ENCODE measurements at places on chromosomes 6 and 20.
A peak's percentile ranks its signal among the peaks of the same experiment; 100 is the strongest.

- DNase-seq, result no peak
These were observed 191.7 kb upstream of the BTBD3 start for GRCh38 chr20:11726026-11726425.

DNA sequence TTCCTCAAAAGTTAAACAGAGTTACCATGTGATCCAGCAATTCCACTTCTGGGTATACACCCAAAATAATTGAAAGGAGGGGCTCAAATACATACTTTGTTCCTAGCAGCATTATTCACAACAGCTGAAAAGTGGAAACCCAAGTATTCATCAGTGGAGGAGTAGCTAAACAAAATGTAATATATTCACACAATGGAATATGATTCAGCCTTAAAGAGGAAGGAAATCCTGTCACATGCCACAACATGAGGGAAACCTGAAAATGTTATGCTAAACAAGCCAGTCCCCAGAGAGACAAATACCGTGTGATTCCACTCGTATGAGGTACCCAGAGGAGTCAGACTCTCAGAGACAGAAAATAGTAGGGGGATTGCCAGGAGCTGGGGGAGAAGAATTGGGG is 44.5 kb downstream of the PXDC1 start:
- DNase-seq, result no peak

- DNase-seq, result no peak
These were observed 5.1 kb upstream of the TCEA2 start for GRCh38 chr20:64057628-64058498.

DNA sequence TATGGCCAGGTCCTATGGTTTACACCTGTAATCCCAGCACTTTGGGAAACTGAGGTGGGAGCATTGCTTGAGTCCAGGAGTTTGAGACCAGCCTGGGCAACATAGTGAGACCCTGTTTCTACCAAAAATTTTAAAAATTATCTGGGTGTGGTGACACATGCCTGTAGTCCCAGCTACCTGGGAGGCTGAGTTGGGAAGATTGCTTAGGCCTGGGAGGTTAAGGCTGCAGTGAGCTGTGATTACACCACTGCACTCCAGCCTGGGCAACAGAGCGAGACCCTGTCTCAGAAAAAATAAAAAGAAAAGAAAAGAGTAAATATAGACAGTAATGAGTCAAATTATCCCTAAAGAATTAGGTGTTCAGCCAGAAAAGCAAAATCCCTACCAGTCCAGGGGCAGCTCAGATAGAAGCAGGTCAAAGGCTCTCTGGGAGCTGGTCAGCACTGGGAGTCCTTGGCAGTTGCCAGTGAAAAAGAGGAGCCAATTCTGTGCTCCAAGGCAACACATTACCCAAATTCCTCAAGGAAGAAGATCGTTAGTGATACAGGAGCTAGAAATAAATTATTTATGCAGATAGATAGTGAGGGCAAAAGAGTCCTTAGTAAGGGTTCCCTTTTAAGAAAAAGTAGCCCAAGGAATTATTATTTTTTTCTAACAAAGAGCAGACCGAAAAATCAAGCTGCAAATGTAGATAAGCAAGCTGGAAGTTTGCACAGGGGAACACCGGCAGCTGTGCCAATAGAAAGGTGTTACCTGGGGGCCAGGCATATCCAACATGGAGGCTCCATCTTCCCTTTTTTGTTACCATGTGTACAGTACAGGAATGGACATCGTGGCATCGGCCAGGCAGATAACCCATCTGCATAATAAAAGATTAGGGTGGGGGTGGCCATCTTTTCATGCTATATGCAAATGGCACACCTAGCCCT is 31.4 kb upstream of the SEC63 start:
- DNase-seq, result no peak

- DNase-seq, result no peak
These were observed 1.9 kb downstream of the MRPS18B start for GRCh38 chr6:30619561-30619960.

GRCh38 chr6:126385536-126385935 is 45.6 kb downstream of the CENPW start:
- DNase-seq, result no peak

DNA sequence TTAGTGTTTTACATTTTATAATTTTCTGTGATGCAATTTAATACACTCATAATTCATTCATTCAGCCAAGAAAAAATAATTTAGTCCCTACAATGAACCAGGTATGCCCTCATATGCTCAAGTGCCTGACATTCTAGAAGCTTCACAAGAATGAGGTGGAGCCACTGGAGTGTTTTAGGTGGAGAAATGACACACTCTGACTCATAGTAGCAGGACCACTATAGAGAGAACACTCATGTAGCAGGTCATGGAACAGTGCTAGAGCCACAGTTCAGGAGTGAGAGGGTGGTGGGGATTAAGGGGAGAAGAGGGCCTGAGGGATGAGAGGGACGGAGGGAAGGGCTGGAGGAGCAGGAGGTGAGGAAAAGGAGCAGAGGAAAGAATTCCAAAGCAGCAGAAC is 1.4 kb upstream of the HLA-G start:
- no peak for DNase-seq

DNA sequence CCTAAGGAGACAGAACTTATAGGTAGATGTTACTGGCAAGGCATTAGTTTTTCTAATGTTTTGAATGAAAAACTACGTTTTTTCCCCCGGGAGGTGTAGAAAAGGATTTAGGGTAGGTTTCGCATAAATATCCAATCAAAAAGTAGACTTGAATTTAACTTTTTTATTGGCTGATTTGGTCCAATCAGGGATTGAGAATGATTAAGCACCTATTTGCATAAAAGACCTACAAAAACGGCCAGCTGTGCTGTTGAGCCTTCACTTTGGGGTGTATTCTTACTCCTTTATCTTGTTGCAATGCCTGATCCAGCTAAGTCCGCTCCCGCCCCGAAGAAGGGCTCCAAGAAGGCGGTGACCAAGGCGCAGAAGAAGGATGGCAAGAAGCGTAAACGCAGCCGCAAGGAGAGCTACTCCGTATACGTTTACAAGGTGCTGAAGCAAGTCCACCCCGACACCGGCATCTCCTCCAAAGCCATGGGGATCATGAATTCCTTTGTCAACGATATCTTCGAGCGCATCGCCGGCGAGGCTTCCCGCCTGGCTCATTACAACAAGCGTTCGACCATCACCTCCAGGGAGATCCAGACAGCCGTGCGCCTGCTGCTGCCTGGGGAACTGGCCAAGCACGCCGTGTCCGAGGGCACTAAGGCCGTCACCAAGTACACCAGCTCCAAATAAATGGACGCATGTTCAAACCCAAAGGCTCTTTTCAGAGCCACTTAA is 113.5 kb upstream of the BTN3A2 start:
- no peak for DNase-seq

GRCh38 chr6:24536466-24536865 is 41.7 kb downstream of the ALDH5A1 start:
- no peak for DNase-seq

GRCh38 chr6:2376429-2377355 is 131.3 kb upstream of the GMDS start:
- DNase-seq, result no peak

DNA sequence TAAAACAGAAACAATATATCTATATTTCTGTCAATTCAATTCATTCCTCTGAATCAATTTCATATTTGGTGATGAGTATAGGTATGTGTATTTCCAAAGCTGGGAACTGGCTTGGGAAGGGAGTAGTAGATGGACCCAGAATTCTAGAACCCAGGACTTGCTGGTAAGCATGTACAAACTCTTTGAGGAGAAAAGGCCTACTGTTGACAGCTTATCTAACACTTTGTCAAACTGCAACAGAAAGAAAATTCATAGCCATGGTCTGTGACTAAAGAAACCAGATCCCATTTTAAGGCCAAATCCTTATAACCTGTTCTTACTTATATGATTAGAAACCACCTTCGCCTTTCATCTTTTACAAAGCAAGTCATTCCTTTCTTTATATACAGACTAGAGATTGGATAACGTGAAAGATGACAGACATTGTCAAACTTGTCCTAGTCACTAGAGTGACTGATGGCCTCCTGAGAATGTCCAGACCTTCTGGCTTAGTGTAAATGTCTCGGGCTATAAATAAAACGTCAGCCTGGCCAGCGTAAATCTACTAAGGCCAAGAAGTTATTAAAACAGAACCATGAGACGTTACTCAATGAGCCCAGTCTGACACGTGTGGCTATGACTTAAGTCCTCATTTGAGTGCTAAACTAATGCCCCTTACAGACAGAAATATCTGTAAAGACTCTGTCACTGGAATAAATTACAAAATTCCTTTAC is 152.3 kb downstream of the ALDH8A1 start:
- DNase-seq, result peak; percentile 79

- DNase-seq, result no peak
These were observed 46.6 kb downstream of the AGPAT4 start for GRCh38 chr6:161227004-161227960.

DNA sequence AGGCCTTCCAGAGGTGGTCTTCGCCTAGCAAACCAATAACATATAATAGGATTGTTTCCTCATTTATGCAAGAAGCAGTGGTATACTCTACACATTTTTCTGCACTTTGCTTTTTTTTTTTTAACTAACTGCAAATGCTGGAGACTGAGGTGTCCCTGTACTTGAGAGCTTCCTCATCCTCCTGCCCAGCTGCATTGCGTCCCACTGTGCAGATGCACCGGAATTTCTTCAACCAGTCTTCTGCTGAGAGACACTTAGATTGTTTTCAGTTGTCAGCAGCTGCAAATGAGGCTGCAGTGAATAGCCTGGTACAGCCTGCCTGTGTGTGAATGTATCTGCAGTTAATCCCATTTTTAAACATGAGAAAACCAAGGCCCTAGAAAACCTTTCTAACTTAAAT is 11.5 kb downstream of the FGD2 start:
- DNase-seq, result no peak

GRCh38 chr20:23147964-23148730 is 62.0 kb upstream of the CD93 start:
- DNase-seq, result no peak

DNA sequence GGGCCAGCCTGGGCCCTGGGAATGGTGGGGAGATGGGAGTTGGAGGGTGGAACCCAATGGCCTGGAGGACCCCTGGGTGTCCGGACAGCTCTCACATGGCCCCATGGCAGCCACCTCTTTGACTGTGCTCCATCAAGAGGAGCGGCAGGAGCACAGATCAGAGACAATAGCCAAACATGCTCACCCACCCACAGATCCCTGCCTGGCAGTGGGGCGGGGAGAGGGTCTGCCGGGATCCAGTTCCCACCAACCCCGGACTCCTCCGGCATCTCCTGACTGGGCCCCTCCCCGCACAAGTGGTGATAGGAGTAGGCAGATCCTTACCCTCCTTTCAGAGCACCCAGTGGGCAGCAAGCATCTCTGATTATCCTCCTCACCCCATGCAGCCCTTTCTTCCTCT is 31.9 kb upstream of the MRPS18A start:
- no peak for DNase-seq

DNA sequence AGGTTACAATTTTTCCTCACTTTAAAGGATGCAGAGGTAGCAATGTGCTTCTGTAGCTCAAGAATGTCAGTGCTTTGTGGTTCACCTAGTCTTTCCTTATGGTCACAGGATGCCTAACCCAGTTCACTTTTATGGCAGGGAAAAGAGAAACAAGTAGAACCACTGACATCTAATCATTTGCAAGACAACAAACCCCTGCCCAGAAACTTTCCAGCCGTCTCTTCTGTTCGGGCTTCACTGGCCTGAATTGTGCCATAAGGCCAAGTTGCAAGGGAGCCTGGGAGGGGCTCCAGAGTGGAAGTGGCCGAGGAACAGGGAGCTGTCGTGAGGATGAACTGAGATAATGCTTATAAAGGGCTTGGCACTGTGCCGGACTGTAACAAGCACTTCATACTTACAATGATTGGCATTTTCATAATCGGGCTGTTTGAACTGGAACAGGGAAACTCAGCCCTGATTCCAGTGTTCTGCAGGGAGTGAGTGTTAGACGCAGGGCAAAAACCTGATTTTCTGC is 212.6 kb downstream of the BCAS1 start:
- no peak for DNase-seq

DNA sequence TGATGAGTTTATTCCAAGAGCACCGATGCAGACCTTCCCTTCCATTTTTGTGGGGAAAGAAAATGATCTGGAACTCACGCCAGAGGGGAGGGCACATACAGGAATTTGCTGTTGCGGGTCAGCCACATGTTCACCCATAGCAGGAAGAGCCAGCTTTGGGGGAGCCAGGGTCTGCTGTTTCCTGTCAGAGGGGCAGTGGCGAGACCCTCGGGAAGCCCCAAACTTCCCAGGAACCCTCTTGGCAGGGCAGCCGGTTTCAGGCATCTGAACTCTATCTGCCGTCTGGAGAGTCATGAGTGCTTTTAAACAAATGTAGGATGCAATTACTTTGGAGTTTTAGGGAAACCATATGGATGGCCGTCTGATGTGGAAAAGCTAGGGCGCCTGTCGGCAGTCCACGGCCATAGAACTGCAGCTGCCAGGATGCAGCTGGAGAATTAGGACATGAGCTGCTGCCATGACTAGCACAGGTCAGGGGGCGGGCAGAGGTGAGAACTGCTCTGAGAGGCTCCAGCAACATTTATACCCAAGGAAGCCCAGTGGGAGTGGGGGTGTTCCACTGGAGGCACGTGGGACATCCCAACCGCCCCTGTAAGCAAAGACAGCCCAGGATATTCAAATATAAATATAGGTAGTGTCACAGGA is 14.8 kb upstream of the SERPINB9 start:
- no peak for DNase-seq

DNA sequence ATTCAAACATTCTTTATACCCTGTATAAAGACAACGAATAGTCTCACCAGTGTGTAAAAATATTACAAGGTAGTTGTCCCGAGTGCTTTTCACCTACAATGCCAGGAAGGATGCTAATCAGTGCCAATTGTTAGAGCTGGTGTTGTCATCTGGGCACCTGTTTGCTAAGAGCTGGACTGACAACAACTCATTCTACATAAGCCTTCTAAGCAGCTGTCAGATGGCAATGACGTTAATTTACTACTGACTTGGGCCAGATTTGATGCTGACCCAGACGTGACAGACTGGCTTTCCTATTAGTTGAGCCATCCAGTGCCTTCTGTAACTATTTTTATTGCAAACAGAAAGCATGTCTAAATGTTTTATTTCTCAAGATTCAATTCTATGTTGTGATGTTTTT is 355.2 kb downstream of the ADGRB3 start:
- no peak for DNase-seq

DNA sequence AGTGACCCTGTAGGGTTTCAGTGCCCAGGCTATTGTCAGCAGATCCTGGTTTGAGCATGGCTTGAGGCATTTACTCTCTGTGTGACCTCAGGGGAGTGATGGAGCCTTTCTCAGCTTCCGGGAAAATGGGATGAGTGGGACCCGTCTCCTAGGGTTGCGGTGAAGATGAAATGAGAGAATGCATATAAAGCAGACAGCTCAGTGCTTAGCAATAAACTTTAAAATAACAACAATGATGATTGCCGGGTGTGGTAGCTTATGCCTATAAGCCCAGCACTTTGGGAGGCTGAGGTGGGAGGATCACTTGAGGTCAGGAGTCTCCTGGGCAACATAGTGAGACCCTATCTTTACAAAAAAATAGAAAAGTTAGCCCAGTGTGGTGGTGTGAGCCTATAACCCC is 106.0 kb upstream of the MTHFD1L start:
- DNase-seq, result no peak

GRCh38 chr20:51284176-51284575 is 258.3 kb downstream of the NFATC2 start:
- no peak for DNase-seq
